ENCODE measurements at places on chromosomes 4 and X. TPM values are rescaled to one million over a fixed set of nuclear protein-coding genes. Genes with fewer than 3 reads are reported as not detected.

The MTM1 gene
- 9.8 TPM for total RNA-seq

DNA sequence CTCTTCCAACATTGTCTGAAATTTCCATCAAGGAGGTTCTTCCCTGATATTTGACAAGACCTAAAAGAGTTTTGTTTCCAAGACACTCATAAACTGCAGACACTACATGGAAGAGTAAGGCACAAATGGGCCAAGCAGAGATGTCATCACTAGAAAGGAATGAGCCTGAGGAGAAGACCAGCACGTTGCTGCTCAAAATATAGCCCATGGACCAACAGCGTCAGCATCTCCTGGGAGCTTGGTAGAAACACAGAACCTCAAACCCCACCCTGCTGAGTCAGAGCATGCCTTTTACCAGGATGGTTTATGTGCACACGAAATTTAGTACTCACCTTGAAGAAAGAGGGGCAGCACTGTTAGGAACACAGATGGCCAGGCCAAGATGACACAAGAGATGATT is 128.7 kb upstream of the MID1 start:
- DNase-seq, result no peak

DNA sequence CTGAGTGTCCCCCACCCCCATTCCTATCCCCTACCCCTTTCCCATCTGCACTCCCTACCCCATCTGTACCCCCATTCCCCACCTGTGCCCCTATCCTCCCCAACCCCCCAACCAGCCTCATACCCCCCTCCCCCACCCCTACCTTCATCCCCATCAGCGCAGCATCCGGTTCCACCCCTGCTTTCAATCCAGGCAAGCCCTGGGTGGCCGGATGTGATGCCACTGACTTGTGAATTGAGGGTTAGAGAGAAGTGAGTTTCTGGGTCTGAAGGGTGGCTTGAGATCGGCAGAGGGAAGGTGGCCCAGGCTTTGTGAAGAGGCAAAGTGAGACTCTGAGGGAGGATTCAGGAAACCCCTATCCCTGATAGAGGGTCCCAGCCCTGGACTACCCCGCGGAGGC is 7.8 kb downstream of the MAGEA4 start:
- no peak for DNase-seq

DNA sequence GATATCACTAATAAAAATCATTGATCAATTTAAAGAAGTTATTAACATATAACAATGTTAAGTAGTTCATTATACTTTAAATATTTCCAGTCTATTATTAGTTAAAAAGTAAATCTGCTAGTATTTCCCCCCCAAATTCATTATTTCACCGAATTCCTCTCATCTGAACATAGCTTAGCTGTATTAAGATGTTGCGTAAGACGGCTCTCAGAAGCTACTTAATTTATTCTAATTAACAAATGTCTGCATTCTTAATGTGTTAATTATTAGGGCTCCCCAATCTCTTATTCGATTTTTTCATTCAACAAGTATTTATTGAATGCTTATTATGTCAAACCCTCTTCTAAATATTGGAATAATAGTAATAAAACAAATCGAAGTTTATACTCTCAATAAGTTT is 290.7 kb downstream of the TRIML1 start:
- DNase-seq, result no peak

DNA sequence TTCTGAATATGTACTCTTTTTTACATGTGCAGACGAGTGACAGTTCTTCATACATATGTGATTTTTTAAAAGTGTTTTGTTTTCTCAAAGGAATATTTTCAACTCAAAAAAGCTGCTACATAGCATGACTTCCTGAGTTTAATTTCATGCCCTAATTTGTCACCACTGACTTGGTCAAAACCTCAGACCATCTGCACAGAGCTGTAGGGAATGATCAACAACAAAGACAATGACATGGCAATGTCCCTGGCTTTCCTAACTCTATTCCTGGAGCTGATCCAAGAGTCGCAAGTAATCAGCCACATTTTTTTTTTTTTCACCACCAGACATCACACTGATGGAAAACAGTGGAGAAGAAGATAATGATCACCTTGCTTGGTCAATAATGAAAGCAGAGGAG is 97.7 kb downstream of the TMA16 start:
- no peak for DNase-seq

The ADH7 gene
- not detected for total RNA-seq

GRCh38 chrX:153468008-153468580 is 2.3 kb downstream of the HAUS7 start:
- DNase-seq, result no peak

The FANCB gene
- total RNA-seq, result 12.8 TPM

GRCh38 chr4:42562016-42562415 is 94.9 kb downstream of the ATP8A1 start:
- no peak for DNase-seq

DNA sequence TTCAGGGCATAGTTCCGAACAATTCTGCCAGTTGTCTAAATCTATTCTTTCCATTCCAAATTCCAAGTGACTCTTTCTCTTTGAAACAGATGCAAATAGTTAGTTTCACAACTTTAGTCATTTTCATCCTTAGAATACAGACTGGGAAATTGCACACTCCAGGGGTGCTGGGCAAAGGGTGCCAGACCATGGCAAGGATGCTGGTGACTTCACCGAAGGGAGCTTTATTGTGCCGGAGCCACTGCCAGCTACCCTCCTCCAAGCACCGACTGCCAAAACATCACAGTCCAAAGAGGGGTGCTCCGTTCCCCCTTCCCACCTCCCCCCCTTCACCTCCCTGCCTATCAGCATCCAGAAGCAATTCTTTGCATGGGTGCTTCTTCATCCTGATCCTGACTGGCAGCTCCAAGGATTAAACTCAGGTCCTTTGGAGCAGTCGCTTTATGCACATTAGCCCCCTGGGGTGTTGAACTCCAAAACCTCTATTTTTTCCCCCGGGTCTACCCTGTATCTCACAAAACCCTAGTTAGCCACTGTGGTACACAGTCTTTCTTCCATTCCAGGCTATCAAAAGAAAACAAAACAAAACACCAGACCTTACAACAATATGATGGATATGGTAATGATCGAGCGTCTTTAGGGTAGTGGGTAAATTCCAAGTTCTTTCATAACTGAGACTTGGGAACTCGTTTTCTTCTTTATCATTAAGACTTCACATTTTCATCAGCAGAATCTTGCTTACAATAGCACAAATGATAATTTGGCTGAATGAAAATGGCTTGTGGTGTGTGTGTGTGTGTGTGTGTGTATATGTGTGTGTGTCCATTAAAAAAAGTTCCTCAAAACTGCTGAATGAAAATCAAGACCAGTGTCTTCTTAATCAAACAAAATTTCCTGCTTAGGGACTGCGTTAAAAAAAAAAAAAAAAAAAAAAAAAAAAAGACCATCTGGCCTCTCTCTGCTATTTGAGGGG is 28.7 kb downstream of the MID1 start:
- no peak for DNase-seq

The TRPC3 gene
- total RNA-seq, result 0.79 TPM

GRCh38 chr4:48138936-48139335 is 4.9 kb upstream of the TXK start:
- DNase-seq, result no peak

- DNase-seq, result no peak
Observed at GRCh38 chr4:145423017-145423708, 58.5 kb upstream of the SMAD1 start.

DNA sequence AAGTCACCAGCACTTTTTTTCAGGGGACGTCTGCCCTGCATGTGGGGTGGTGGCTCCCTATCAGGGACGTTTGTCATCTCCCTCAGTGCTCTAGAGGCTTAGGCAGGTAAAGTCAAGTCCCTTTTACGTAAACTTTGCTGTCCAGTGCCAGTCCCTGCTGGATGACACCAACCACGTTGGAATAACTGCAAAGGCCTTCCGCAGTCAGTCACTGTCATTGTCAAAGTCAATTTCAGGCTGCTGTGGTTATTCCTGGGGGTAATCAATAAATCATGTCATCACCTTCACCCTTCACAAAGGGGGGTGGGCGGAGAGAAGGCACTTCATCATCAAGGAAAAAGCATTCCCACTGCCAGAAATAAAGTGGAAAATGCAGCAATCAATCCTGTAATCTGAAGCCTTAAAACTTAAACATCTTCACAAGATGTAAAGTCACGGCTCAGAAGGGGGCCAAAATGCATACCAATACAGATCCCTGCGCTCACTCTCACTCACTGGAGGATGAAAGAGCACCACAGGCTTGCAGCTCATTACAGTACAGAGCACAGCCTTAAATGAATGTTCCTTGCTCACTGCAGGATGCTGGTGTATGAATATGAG is 56.2 kb downstream of the CLDN22 start:
- DNase-seq, result no peak

The COX7B2 gene
- not detected for total RNA-seq

GRCh38 chr4:52586069-52586468 is 73.0 kb downstream of the USP46 start:
- DNase-seq, result no peak

The GALNTL6 gene
- total RNA-seq, result not detected

DNA sequence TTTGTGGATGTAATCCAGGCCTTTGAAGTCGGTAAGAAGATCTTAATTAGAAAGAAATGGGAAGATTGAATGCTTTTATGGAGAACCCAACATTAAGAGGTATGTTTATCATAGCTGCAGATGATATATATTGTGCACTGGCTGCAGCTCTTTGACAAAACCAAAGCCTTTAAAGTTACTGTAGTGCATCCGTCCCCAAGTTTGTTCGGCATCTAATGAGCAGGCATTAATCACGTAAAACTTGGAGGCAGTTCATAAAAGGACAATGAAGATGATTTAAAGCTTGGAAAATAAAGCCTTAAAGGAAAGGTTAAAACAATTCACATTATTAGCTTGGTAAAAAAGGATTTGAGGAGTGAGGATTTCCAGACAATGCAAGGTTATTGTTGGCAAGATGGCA is 150.8 kb upstream of the ARX start:
- no peak for DNase-seq

The TRIM60 gene
- total RNA-seq, result not detected

GRCh38 chrX:147891896-147892295 is 19.8 kb upstream of the FMR1 start:
- no peak for DNase-seq

The FHDC1 gene
- total RNA-seq, result 10.3 TPM

GRCh38 chrX:69152417-69152841 is 12.8 kb downstream of the PJA1 start:
- peak; percentile 38 for DNase-seq

All from endodermal cell (in vitro differentiated cells).